Neural progenitor cell (in vitro differentiated cells): ENCODE measurements at places on chromosomes 11 and 22. TPM values are rescaled to one million over a fixed set of nuclear protein-coding genes. Genes with fewer than 3 reads are reported as not detected.

The SLC3A2 gene
- 99.8 and 130 TPM in 2 replicates for total RNA-seq

The ZNF214 gene
- total RNA-seq = 13.2 and 19.6 TPM in 2 replicates

The H19 gene
- total RNA-seq = not detected in 2 replicates

The MISFA gene
- 0.65 and 1.6 TPM in 2 replicates for total RNA-seq

The RIMBP3B gene
- 0.34 TPM in 1 of 2 replicates, not detected in the other for total RNA-seq

The LRRC56 gene
- 0.45 and 1.4 TPM in 2 replicates for total RNA-seq

The KIAA0930 gene
- total RNA-seq = 15.0 and 36.7 TPM in 2 replicates

The KRTAP5-9 gene
- 0.15 TPM in 1 of 2 replicates, not detected in the other for total RNA-seq

The PLEKHB1 gene
- 8.8 and 31.1 TPM in 2 replicates for total RNA-seq

The P2RX6 gene
- total RNA-seq = 0.36 and 0.53 TPM in 2 replicates

The MRGPRX4 gene
- not detected in 2 replicates for total RNA-seq

The FAM111B gene
- 9.6 and 13.1 TPM in 2 replicates for total RNA-seq

The OR2AG1 gene
- total RNA-seq = not detected in 2 replicates

The ANO5 gene
- total RNA-seq = 9.9 and 16.5 TPM in 2 replicates

The GTPBP1 gene
- total RNA-seq = 40.8 and 91.9 TPM in 2 replicates

The GP1BB gene
- total RNA-seq = 1.2 TPM in 1 of 2 replicates, not detected in the other

The VPREB1 gene
- not detected in 2 replicates for total RNA-seq
